NCI-H1092 (cell line): ENCODE measurements at places on chromosomes 3 and 15.
A peak's percentile ranks its signal among the peaks of the same experiment; 100 is the strongest.

DNA sequence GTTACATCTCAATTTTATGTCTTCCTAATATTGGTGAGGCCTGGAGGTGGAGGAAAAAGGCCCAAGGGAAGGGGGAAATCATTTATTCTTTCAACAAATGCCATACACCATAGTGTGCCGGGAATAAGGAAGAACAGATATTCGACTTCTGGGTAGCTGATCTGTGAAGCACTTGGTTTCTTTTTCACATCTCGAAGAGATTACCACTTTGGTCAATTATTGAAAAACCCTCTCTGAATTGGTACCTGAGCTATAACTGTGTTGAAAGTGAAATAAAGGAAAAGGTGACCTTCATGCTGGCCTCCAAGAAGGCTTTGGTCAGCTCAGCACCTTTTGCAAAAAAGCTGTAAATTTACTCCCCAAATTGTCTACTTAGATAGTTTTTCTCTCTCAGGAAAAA, 14.2 kb upstream of the MB21D2 start:
- no peak for DNase-seq

DNA sequence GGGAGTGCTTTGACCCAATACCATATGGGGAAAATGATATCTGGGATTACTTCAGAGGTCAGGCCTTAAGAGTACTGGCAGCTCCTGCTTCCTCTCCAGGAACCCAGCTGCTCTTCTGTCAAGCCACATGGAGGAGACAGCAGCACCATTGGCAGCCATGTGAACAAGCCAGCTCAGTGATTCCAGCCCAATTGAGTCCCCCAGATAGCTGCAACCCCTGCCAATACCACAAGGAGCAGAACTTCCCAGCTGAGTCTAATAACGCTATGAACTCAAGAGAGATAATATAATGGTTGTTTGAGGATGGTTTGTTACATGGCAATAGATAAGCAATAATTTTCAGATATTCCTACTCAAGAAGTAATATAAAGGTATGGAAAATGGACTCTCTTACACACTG, 126.8 kb upstream of the CPNE4 start:
- no peak for DNase-seq

DNA sequence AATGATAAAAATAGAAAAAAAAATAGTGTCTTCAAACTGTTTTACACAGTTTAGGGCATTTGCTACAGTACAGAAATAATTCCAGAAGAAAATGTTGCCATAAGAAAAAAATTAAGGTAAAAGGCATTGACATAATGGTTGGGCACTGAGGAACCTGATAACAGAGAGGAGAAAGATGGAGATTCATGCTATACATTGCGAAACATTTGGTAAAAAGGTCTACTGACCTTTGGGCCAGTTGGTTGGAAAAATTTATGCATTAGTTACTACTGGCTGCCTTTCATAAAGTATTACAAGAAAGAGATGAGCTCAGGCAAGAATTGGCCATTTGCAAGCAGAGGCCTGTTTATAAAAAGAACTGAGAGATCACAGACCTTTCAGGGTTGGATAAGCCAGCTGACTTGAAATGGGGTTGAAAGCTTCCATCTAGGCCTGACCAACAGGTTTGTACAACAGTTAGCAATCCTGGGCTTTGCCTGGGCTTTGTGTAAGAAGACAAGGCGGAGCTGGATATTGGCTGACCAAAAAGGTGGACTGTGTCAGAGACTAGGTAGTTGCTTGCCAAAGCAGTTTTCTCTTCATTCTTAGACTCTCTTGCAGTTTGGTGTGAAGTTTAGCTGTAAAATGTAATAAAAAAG, 166.6 kb upstream of the MCTP2 start:
- no peak for DNase-seq

GRCh38 chr3:69787436-69788168, 48.3 kb downstream of the MITF start:
- DNase-seq: no peak

DNA sequence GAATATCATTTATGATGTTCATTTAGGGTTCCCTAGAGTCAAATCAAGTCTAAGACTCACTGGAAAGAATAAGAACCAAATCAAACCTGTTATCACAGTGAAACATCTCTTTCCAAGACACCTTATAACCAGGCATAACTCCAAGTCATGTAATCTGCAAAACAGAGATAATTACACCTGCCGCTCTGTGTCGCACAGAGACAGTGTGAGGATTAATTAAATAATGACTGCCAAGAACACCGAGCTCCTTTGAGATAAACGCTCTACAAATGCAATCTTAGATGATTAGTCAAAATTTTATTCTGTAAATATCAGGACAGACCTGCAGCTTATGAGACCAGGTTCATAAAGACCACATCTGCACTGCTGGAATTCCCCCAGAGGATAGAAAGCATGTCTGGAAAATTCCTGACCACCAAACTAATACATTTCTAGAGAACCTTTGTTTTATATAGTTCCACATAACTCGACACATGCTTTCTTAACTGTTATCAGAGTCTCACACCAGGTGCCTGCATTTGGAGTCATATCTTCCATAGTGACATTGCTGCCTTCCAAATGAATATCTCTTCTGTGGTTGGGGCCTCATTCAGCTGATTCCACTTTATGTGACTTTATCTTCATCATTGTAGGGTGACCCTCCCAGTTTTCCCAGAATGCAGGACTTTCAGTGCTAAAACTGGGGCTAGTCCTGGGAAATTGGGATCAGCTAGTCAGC, 252.8 kb downstream of the CD47 start:
- DNase-seq: no peak

DNA sequence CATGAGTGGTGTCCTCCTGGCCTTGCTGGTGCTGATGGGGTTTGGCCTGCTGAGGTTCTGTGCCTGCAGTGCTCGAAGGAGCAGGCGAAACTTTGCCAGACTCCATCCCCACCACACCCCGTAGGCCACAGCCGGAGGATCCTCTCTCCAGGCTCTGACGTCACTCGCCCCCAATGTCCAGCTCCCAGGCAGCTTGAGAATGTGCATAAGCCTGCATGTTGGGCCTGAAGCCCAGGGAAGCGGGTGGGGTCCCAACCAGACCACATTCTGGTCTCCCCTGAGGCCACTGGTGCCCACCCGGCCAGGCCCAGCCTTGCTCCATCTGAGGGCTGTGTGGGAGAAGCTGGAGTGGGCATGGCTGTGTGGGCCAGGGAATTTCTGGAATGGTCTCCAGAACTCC, 109.8 kb downstream of the ASB7 start:
- no peak for DNase-seq

GRCh38 chr3:54067055-54067698, 55.2 kb upstream of the CACNA2D3 start:
- no peak for DNase-seq

DNA sequence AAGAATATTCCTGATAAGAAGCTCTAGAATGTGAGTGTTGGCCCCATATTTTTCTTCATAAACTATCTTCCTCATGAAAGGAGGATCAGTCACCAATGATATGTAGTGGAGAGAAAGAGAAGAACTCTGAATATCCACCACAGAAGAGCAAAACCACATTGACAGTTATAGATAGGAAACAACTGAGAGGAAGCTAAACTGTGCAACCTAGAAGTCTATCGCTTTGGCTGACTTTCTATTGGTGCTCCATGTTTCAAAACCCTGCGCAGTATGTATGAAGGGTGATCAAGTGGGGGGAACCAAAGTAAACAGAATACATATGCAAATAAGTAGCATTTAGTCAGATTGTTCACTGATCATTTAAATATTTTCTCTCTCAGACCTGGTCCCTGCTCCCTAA, 41.0 kb upstream of the ZNF280D start:
- no peak for DNase-seq

DNA sequence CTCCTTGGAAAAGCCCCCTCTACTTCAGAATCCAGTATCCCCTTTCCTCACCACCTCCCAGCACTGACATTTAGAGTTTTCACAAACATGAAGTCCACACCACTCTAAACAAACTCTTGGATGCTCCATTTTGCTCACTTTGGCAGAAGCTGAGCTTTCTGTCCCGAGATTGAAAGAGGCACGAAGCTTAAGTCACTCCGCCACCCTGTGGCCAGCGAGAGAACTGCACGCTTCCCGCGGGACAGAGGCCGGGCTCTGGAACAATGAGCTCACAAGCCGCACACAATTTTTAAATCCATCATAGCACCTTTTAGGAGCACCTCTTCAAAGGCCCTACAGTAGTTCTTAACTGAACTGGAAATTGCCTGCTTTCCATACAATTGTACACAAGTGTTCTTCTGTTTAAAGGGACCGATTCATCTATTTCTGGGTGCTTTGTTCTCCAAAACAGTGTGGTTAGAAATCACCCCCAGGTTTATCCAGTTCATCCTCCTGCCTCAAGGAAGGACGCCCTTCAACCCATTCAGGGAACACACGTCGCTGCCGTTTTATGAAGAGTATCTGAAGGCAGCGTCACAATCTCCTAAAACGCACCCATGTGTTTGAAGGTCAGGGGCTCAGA, 226.1 kb downstream of the VPS13C start:
- DNase-seq: peak; percentile 21

- DNase-seq: no peak
Measured at GRCh38 chr3:14602006-14602803, 49.4 kb upstream of the CCDC174 start.

DNA sequence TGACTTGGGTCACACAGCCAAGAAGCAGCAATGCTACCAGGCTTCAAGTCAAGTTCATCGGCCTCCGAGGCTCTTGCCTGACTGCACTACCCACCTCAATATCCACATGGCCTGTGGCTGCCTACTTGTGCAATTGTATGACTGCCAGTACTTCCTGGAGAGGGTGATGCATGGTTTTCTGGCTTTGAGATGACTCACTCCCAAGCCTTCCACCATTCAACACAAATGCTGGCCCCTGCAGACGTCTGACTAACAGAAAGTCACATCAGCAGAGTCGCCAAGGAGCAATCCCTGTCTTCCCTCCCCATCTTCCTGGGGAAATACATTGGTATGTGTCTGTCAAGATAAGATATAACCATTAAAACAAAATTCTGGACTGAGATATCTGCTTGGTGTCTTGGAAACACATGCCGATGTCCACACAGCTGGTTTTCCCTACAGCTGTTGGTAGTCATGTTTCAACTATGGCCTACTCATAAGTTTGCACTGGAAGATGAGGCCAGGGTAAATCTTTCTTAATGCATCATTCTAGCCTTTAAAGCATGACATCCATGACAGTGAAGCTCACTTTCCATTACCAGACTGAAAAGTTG, 79.6 kb upstream of the SPATA12 start:
- DNase-seq: no peak

- no peak for DNase-seq
Measured at GRCh38 chr3:64730681-64731080, 42.9 kb upstream of the ADAMTS9 start.

DNA sequence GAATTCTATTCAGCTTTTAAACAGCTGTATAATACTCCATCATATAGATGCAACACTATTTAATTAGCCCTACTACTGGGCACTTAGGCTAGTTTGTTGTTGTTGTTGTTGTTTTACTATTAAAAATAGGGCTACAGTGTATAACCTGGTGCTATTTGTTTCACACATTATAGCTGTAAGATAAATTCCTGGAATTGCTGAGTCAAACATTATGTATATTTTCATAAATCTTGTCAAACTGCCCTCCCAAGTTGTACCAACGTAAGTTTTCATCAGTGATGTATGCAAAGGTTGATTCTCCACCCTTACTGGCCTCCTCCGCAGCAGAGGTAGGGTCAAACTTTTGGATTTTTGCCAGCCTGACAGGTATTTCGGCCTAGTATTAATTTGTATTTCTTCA, 3.8 kb upstream of the CEMIP start:
- DNase-seq: no peak

- DNase-seq: no peak
Measured at GRCh38 chr3:54261141-54261540, 138.8 kb downstream of the CACNA2D3 start.

GRCh38 chr3:15724446-15724845, 73.3 kb downstream of the ANKRD28 start:
- DNase-seq: no peak

GRCh38 chr3:10281951-10282350, 10.8 kb downstream of the GHRL start:
- no peak for DNase-seq

DNA sequence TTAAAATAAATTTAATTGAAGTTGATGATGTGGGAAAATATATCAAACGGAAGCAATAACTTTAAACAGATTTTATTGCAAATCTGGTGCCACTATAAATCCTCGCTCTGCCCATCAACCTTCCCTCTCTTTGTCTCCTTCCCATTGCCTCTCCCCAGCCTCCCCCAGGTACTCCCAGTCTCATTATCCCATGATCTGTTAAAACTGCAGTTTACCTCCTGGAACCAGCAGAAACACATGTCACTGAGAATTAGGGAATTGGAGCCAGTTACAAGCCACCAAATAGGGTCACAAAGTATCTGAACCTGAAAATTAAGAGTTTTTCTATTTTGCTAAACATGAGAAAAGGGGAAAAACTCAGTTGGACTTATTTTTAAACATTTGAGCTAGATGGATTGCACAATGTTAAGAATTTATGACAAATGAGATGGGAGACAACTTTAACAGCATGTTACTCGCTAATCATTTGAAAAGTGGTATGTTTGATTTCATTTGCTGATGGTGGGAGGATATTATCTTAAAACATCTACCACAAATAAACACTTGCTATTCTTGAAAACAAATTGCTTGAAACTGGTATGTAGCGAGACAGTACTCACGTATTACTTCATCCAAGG, 2.4 kb downstream of the PLCH1 start:
- no peak for DNase-seq

- DNase-seq: no peak
Measured at GRCh38 chr3:179972881-179973423, 63.8 kb downstream of the PEX5L start.

- DNase-seq: no peak
Measured at GRCh38 chr3:114319453-114319852, 25.6 kb downstream of the TIGIT start.

DNA sequence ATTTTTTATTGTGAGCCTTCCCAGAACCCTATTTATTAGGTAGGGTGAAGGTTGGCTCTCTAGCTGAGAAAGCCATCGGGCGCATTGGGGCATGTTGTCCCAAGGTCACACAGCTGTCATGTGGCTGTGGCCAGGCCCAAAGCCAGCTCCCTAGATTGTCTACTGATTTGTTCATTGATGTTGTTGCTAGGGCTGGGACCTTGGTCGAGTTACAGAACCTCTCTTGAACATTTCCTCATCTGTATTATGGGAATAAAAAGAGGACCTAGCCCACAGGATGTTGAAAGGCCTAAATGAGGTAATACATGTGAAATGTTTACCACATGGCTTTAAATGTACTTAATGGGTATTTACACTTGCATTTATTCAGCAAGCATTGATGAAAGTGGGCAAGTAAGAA, 252.5 kb downstream of the SUCLG2 start:
- no peak for DNase-seq

- DNase-seq: no peak
Measured at GRCh38 chr3:171991166-171991565, 48.2 kb upstream of the FNDC3B start.

GRCh38 chr15:69074001-69074842, 59.7 kb downstream of the NOX5 start:
- DNase-seq: peak; percentile 28
